ENCODE measurements at places on chromosomes 3 and 15. TPM values are rescaled to one million over a fixed set of nuclear protein-coding genes. Genes with fewer than 3 reads are reported as not detected.

DNA sequence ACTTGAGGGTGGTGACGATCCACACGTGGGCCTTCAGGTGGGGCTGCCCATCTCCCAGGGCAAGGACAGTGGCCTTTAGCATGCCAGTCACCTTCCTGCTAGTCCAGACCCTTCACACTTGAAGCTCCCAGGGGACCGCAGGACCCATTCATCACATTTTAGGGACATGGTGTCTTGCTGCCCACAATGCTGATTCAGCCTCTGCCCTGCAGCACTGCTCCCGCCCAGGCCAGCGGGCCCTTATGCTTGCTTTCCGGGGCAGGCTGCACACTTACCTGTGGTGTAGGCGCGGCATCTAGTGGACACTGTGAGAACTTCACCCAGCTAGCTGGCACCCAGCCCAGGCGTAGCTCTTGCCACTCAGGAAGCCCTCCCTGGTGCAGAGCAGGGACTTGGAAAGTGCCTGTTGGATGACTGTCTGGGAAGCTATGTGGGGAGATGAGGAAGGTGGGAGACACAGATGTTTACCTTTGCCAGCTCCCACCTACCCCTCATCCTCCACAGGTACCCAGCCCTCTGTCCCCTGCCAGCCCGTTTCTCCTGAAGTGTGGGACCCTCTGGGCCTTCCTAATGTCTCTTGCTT lies 26.3 kb upstream of the NR2C2 start:
- peak; percentile 87 for DNase-seq

- no peak for DNase-seq
Measured at GRCh38 chr3:105611304-105612192, 244.8 kb downstream of the ALCAM start.

Gene CTXN2
- not detected for total RNA-seq

Gene SOX2
- 3.1 TPM for total RNA-seq

DNA sequence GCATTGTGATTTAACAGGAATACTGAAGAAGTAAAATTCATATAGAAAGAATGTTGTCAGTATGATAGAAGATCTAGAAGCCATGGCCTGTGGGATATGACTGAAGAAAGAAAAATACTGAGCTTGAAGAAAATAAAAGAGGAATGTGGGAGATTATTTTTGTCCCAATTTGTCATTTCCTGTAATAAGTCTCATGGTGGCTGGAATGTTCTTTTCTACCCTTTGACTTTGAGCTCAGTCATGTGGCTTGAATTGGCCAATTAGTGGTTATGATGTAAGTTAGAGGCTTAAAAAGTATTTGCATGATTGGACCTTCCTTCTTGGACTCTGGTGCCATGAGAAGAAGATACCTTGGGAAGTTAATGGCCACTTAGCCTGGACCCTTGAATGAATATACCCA lies 14.1 kb downstream of the APH1B start:
- peak; percentile 70 for DNase-seq

Gene LSAMP
- 17.6 TPM for total RNA-seq

DNA sequence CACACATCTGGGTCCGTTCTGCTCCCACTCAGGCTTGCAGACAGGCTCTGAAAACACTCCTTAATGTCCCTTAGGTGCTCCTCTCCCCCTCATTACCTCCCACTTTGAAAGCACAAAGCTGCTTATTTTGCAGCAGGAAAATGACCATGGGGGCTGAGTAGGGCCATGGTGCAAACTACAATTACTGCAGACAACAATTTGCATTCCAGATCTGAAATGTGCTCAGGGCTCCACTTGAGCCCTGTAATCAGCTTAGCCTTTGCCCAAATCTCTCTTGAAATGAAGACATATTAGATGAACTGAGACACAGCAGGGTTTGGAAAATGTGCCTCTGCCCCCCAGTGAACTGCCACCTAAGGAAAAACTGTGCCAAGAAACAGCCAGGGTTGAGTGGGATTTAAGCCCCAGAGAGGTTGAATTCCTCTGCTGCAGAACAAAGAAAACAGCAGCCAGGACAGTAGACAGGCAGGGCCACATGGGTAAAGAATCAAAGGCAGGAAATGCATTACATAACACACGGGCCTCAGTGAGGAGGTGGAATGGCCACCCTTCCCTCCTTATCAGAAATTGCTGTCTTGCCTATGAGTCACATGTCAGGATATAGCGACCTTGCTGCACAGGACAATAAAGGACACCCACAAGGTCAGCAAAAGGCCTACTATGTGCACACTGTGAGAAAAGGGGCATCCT lies 126.8 kb upstream of the ARHGEF3 start:
- DNase-seq = peak; percentile 26

Gene COLQ
- 0.29 TPM for total RNA-seq

Gene GPR27
- total RNA-seq = 5.0 TPM

GRCh38 chr3:4506559-4507023 lies 13.4 kb downstream of the ITPR1 start:
- no peak for DNase-seq

Gene RIOX2
- total RNA-seq = 35.0 TPM

- no peak for DNase-seq
Measured at GRCh38 chr3:105040026-105040622, 326.6 kb upstream of the ALCAM start.

DNA sequence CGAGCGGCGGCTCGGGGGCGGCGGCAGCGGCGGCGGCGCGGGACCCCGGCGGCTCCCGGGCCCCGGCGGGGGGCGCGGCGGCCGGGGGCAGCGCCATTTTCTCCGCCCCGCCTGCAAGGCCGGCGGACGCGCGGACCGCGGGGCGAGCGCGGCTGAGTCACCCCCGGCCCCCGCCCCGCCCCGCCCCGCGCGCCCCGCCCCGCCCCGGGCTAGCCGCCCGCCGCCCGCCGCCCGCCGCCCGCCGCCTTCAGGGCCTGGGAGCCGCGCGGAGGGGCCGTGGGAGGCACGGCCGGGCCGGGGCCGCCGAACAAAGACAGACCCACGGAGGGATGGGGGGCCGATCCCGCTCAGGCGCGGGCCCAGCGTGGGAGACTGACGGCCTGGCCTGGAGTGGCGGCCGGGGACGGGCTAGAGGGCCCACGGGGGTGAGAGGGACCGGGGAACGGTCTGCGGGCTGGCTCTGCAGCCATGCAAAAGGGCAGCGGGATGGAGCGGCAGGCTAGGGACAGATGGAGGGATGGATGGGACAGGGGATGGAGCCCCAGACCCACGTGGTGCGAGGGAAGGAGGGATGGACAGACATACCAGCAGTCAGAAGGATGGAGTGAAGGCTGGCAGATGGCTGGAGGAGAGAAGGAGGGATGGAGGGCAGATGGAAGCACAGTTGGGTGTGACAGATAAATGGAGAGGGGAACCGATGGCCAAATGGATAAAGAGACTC lies at the start of gene EIF4E3:
Gene EIF4E3, minus strand, starts transcription at position 132 of the 721 bp plus-strand sequence. Its CDS starts 35 bp downstream, at position 97.
- DNase-seq = peak; percentile 43

Gene RASGRP1
- total RNA-seq = 1.6 TPM

DNA sequence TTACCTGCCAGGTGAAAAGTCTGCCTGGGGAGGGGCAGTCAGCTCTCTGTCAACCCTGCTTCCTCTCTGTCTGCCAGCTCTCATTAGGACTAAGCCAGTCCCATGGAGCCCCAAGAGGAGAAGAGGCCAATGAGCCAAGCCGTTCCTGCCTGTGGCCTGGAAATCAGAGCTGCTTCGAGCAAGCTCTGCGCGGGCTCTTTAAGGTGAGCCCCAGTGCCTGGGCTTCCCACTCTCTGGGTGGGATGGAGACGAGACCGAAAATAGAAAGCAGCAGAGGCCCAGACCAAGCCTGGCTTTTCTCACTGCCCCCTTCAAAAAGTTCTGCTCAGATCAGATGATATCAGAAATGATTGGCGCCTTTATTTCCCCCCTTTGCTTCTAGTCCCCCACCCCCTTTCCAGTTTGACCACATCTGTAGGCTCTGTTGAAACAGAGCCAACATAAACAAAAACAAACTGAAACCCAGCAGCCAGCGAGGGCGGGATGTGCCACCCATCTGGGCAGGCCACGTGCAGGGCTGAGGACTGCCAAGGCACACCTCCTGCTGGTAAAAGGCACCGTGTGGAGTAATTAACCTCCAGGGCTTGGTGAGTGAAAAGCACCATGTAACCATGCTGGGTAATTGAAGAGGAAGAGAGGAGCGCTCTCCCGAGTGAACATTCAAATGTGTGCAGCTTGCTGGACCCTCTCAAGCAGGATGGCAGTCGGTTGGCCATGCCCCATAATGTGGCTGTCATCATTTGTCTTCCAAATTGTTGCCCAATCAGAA lies 471.0 kb upstream of the PROK2 start:
- peak; percentile 68 for DNase-seq

DNA sequence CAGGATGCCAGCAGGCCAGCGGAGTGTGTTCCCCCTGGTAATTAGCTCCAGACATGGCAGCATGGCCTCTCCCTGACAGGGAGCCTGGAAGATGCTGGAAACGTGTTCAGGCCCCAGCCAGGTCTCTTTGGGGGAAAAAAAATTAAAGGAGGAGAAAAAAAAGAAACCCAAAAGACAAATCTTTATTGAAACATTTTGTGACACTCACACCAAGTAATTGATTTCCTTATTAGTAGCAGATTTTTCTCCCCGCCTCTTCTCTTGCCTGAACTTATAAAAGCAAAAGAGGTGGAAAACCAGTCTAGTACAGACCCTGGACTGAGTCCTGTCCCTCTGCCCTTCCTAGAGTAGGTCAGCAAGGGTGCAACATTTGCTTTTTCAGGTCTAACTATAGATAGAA lies 42.7 kb upstream of the SMAD6 start:
- no peak for DNase-seq

GRCh38 chr15:37083610-37084009 lies 16.7 kb downstream of the MEIS2 start:
- DNase-seq = no peak

DNA sequence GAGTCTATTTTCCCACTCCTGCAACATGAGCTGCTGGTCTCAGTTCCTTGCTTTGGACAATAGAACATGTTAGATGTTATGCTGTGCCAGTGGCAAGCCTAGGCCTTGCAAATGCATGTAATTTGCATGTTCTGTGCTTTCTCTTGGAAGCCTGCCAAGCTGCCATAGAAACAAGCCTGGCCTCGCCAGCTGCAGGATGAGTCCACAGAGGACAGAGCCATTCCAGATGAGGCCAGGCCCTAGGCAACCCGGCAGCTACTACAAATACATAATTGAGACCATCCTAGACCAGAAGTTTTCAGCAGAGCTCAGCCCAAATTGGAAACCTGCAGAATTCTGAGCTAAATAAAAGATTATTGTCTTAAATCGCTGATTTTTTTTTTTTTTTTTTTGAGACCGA lies 39.6 kb downstream of the TRIM69 start:
- DNase-seq = peak; percentile 9

- DNase-seq = peak; percentile 90
Measured at GRCh38 chr15:45378149-45378912, at the start of gene GATM. TSS of gene GATM (minus strand) at chr15:45378544. CDS start at chr15:45378453, 91 bp downstream.

GRCh38 chr3:14948609-14949038 lies 1.2 kb downstream of the NR2C2 start:
- no peak for DNase-seq

- no peak for DNase-seq
Measured at GRCh38 chr3:33388374-33389100, 51.7 kb downstream of the UBP1 start.

- no peak for DNase-seq
Measured at GRCh38 chr15:32965897-32966296, 228.6 kb downstream of the FMN1 start.

Gene NECTIN3
- 15.0 TPM for total RNA-seq

Gene SHC4
- 0.24 TPM for total RNA-seq

Gene EAF2
- 11.3 TPM for total RNA-seq

Gene MLH1
- 70.8 TPM for total RNA-seq

DNA sequence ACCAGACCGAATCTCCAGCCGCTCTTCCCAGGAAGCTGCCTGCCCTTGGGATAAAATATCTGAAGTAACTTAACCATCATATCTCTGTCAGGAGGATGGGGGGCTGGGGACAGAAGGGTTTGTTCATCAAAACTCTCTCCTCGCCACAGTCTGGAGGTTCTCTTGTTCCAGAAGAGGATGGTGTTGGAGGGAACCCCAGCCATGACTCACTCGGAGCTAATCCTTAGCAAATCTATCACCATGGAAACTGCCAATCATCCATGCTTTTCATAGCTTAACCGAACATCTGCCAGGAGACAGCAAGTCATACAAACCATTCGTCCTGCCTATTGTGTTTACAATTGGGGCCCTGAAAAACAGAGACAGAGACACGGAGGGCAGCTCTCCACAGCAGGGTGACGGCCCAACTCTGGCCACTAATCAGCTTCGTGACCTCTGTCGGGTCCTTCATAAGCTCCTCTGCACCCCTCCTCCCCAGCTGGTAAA lies 73.8 kb upstream of the HEG1 start:
- DNase-seq = peak; percentile 93

Gene C3orf85
- total RNA-seq = not detected

Gene PSTPIP1
- total RNA-seq = not detected

Gene FYTTD1
- 63.3 TPM for total RNA-seq

DNA sequence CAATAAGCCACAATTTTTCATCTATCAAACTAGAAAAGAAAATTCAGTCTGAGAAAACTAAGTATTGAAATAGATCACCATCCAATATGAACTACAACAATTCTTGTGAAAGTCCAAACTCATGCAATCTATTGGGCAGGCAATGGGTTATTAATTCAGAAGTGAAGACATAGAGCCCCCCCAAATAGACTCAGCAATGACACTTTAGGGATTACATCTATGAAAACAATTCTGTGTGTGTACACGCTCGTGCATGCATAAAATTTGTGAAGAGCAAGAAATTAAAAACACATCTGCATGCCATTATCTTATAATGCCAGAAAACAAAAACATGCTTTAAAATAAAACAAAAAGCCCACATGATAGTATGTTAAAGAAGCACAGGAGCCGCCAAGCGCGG lies 151.3 kb downstream of the NR1I2 start:
- DNase-seq = no peak

- no peak for DNase-seq
Measured at GRCh38 chr15:43895586-43895985, 68.8 kb downstream of the WDR76 start.

DNA sequence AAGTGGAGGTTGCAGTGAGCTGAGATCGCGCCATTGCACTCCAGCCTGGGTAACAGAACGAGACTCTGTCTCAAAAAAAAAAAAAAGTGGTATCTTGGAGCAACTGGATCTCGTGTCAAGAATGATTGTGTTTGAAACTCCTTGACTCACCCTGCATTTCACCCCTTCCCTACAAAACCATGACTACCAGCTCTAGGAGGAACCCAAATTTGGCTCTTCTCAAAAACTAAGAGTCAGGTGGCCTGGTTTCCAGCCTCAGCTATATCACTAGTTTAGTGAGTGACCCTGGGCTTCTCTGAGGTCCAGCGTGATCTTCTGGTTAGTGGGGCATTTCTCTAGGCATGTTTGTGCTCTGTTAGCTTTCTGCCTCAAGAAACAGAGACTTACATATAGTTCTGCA lies 222.1 kb downstream of the FAM43A start:
- DNase-seq = no peak

Gene CLSTN2
- total RNA-seq = 0.86 TPM

DNA sequence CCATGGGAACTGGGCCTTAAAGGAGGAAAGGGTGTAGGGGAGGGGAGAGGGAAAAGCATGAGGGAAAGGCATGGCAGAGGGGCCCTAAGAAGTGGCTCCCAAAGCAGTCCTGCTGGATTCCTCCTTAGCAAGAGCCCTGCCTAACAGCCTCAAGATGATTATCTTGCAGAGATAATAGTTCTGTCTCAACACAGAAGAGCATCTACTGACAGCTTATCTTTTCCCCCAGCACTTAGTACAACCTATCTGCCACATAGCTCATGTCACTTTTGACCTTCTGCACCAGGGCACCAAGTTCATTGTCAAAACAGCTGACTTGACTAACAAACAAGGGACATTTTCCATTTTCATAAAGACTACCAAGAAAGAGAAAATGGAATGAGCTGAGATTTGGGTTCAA lies 86.3 kb downstream of the ANP32A start:
- no peak for DNase-seq

Gene ATP2B2
- total RNA-seq = not detected

- no peak for DNase-seq
Measured at GRCh38 chr3:191388823-191389222, 58.5 kb upstream of the UTS2B start.
